NCI-H187 (cell line): ENCODE measurements at places on chromosomes 11 and 22.
A peak's percentile ranks its signal among the peaks of the same experiment; 100 is the strongest.

- no peak for DNase-seq
Observed at GRCh38 chr22:31945971-31946680, 1.8 kb downstream of the YWHAH start.

DNA sequence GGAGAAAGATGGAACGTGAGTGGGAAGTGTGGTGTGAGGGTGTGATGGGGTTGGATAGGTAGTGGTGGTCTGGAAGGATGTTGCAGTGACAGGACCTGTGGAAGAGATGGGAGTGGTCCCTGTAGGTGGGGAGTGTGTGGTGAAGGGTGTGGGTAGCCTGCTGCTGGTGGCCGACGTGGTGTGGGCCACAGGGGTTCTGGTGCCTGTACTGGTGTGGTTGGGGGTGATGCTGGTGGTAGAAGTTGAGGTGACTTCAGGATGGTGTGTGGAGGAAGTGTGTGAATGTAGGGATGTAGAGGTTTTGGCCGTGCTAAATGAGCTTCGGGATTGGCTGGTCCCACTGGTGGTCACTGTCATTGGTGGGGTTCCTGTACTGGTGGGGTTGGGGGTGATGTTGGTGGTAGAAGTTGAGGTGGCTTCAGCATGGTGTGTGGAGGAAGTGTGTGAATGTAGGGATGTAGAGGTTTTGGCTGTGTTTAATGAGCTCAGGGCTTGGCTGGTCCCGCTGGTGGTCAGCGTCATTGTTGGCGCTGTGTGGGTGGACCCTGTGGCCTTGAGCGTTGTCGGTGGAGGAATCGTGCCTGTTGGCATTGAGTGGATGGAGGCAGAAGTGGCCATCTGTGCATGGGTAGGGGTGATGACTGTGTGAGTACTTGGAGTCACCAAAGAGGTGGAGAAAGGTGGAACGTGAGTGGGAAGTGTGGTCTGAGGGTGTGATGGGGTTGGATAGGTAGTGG, 19.1 kb downstream of the MUC6 start:
- no peak for DNase-seq

GRCh38 chr22:23767673-23768548, at the start of gene CHCHD10:
TSS of gene CHCHD10 (minus strand) at chr22:23767972. CDS start at chr22:23767874, 98 bp downstream.
- peak; percentile 36 for DNase-seq

GRCh38 chr11:120125024-120125423, 12.9 kb downstream of the TRIM29 start:
- DNase-seq: no peak

DNA sequence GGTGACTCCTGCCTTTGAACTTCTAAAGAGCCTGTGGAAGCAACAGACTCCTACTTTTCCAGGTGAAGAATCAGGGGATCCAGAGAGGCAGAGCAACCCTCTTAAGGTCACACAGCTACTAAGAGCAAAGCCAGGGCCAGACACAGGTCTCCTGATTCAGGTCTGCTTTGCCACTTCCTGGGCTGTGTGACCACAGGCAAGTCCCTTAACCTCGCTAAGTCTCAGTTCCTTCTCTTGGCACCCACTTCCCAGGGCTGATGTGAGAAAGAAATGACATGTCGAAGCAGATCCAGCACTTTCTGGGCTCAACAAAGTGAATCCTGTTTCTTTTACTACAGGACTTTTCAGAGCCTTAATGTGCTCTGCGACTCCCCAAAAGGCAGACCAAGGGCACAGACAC, 30.2 kb downstream of the UQCR10 start:
- no peak for DNase-seq

DNA sequence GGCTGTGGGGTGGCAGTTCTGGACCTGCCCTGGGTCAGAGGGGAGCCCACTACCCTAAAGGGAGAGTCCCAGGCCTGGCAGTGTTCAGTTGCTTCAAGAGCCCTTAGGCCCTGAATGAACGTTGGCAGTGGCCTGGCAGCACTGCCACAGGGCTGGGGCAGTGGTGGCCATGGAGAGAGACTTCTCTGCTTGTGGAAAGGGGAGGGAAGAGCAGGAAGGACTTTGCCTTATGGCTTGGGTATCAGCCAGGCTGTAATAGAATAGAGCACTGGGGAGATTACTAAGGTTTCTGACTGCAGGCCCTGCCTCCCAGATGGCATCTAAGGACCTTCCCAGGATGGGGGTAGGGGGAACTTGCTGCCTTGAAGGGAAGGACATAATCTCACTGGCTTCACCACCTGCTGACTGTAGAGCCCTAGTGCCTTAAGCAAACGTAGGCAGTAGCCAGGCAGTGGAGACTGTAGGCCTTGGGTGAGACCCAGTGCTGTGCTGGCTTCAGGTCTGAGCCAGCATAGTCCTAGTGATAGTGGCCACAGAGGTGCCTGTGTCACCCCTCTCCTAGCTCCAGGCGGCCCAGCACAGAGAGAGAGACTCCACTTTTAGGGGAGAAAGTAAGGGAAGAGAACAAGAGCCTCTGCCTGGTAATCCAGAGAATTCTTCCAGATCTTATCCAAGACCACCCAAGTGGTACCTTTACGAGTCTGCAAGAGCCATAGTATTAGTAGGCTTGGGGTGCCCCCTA, 27.6 kb downstream of the PLA2G6 start:
- DNase-seq: no peak

GRCh38 chr22:28051787-28052356, 132.8 kb upstream of the PITPNB start:
- peak; percentile 20 for DNase-seq

GRCh38 chr11:112554586-112554985, 293.9 kb upstream of the PLET1 start:
- DNase-seq: no peak

DNA sequence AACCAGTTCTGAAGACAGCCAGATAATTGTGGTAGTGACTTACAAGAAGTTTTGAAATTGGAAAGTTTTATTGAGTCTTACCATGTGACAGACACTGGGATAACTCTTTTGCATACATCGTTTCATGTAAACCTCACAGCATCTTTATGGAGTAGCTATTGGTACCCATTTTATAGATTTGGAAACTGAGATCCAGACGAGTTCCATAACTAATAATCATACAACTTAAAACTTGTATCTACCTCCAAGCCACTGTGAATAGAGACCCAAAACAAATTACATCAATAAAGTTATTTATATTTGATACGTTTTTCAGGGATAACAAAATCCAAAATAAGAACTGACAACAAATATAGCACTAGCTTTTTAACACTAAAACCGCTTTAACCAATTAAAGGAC, 35.7 kb upstream of the LDHA start:
- no peak for DNase-seq

GRCh38 chr11:118193910-118194566, 17.6 kb upstream of the SCN2B start:
- no peak for DNase-seq

- DNase-seq: no peak
Observed at GRCh38 chr11:86523738-86524619, 148.4 kb downstream of the ME3 start.

DNA sequence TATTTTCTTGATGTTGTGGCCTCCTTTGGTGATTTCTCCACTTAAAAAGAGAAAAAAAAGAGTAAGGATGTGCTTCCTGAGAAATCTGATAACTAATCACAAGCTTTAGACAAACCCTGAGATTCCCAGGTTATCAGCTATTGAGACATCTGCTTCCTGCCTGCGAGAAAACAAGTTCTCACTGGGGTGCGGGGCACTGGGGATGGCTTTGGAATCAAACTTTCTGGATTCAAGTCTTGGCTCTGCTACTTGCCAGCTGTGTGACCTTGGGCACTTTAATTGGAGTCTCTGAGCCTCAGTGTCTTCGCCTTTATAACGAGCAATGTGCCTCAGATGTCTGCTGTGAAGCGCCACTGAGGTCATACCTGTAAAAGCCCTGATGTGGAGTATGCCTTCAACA, 152.5 kb upstream of the NAV2 start:
- DNase-seq: no peak

DNA sequence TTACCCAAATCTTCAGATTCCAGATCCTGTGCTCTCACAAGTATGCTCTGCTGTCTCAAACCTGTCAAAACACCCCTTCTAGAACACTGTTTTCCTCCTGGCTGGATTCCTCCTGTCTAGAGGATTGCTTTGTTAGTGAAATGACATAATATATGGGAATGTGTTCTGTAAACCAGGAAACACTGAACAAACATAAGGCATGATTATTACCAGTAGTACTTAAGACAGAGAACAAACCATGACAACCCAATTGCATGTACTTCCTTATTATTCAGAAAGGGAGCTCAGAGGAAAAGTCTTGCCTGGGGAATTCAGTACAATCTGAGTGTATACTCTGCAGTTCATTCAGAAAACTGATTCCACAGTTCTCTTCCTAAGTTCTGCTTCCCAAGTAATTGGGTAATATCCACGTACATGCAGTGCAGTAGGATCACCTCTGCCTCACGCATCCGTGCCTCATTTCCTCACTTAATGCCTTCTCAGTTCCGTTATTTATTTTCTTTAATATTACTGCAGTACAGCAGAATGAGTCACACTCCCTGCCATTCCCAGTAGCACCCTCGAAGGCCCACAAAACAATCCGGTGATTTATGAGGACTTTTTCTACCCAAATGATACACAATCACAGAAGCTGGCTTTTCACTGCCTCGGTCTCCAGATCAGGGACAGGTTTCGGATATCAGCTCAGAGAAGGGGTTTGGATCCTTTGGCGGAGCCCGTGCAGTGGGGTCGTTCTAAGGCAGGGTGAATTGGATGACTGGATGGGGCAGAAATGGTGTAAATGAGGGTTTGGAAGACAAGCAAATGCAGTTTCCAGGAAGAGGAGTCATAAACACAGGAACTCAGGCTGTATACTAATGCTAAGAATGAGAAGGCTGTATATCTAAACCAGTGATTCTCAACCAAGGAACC, 896.9 kb downstream of the KCNA4 start:
- DNase-seq: no peak

GRCh38 chr22:33920197-33920540, at the start of gene LARGE1:
TSS of gene LARGE1 (minus strand) at chr22:33920476.
- DNase-seq: no peak

DNA sequence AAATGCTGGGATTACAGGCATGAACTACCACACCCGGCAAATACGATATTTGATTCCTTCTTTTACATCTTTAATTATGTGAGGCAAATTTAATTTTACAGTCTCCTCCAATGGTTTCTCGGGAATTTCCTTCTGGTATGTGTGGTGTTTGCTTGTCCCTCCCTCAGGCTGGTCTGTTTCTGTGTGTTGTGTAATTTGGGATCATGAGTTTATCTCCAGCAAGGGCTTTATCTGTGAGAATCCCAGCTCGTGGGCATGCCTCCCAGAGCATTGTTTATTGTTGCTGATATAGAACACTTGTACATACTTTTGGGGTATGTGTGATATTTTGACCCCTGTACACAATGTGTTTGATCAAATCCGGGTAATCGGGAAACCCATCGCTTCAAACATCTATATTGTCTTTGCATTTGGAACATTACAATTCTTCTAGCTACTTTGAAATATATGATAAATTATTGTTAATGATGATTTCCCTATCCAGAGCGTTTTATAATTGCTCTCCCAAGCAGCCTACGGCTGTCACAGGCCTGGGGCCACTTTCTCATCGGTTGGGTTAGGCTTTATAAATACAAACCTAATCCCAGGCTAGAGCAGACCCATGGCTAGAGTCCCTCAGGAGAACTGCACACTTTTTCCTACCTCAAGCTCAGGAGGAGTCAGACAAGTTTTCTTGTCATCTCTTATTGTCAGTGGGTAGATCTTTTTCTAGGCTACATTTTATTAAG, 15.0 kb upstream of the PRR5 start:
- DNase-seq: no peak

DNA sequence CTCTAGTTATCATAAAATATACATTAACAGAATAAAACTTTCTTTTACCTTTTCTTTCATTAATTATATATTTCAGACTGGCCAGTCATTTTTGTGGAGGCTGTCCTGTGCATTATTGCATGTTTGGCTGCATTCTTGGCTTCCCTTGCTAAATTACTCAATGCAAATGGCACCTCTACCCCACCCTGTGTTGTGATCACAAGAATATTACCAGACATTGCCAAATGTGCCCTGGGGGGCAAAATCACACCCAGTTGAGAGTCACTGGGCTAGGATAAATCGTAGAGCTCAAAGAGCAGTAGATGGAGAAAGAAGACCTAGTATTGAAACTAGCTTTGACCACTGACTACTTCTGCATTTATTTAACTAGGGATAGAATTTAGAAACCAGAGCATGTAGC, 1257.8 kb upstream of the TENM4 start:
- no peak for DNase-seq

- no peak for DNase-seq
Observed at GRCh38 chr11:70433038-70433437, 34.7 kb downstream of the CTTN start.

GRCh38 chr11:61297341-61297740, 2.2 kb upstream of the VWCE start:
- no peak for DNase-seq

DNA sequence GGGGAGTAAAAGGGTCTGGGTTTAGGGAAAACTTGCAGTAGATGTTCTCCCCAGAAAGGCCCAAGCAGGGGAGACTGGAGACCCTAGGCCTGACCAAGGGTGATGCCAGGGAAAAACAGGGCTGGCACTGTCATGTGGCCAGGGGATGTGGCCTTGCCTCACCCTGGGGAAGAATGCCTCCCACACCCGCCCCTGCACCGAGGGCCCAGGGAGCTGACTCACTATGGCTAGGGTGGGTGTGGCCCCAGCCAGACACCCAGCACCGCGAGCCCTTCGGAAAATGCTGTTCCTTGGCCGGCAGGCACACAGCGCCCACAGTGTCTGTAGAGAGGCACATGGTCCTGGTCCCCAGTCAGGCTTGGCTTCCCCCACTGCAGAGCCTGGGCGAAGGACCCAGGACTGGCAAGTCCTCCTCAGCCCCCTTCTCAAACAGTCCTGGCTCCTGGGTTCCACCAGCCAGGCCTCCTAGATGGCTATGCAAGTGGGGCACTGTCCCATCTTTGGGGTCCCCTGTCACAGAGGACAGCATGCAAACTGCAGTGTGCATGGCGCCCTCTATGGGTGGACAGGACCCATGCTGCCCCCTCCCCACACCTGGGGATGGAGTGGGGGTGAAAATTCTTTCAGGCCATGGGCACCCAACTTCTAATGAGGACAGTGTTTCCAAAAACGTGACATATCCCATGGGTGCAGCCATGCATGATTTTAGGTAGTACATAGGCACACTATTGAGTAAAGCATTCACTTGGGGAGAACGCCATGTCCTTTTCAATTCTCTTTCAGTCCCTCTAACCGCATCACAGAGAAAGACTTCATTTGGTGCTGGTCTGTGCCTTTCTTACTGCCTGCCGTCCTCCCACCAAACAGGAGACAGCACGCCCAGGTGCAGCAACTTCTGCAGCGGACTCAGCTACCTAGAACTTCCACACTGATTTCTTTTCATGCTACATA, 15.2 kb downstream of the TMPRSS5 start:
- DNase-seq: no peak

- no peak for DNase-seq
Observed at GRCh38 chr11:114553642-114554041, 6.0 kb downstream of the NXPE1 start.

- no peak for DNase-seq
Observed at GRCh38 chr11:69948256-69949141, 129.3 kb upstream of the FGF3 start.
